Upper lobe of left lung (tissue), 6 donors: ENCODE measurements at places on chromosomes 5 and 9. TPM values are rescaled to one million over a fixed set of nuclear protein-coding genes. Genes with fewer than 3 reads are reported as not detected.

DNA sequence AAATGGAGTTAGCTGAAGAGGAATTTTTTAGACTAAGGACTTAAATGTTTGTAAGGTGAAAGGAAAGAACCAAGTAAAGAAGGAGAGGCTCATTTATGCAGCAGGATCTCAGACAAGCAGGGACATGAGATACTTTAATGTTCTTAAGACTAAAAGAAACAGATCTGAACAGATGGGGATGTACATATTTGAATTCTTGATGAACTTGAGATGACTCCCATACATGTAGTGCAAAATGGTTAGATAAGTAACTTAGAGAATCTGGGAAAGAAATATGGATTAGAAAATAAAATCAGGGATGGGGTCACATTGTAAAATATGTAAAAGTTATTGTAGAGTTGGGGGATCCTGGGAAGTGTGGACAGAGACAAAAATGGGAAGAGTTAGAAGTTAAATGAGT lies 27.1 kb upstream of the PSAT1 start:
- no peak for DNase-seq
- H3K4me1 ChIP-seq = no peaks in the 10 kb centered on the region
- H3K4me3 ChIP-seq = no peak overlapping the region
- no peak overlapping the region for H3K27ac ChIP-seq
- no peaks in the 10 kb centered on the region for H3K36me3 ChIP-seq

The SRA1 gene
- total RNA-seq = 31.0 TPM

DNA sequence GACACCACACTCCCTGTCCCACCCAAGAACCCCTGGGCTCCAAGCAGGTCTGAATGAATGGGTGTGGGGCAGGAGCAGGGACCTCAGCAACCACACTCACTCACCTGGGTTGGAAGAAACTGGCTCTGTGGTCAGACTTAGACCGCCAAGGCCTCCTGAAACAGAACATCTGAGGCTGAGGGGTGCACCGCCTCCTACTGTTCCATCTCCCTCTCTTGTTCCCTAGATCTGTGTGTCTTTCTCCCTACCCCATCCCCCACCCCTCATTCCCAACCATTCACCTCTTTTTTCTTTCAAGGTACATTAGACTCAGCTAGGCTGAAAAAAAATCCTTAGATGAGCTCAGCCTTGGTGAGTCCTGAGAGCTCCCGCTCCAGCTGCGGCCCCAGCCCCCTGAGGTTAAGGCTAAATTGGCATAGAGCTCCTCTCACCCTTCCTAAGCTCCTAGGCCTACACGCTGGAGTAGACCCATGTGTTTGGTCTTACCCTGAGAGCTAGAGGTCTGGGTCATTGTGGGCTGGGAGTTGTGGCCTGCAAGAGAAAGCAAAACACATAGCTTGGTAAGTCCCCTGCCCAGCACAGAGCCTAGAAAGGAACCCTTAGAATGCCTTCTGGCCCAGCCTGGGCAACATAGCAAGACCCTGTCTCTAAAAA lies 4.8 kb downstream of the ECSCR start:
- no peak for DNase-seq
- no peak overlapping the region for H3K4me3 ChIP-seq
- peaks cover 35% of the 10 kb centered on the region for H3K4me1 ChIP-seq
- no peaks in the 10 kb centered on the region for H3K27me3 ChIP-seq
- no peak overlapping the region for H3K27ac ChIP-seq

DNA sequence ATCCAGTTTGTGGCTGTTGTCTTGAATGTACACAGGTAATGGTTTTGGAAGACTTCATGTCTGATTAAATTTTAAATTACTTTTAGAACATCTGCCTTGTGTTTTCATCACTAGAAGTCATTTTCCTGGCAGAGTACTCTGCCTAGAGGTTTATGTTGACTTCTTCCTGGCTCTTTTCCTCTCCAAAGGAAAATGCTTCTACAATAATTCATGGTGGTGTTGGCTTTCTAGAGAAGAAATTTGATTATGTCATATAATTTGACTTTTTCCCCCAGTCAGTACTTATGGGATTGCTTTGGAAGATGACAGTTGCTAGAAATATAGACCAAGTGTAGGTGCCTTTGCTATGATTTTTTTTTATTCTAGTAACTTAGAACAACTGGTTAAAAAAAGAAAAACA lies 46.8 kb downstream of the F2RL2 start:
- no peak for DNase-seq
- H3K36me3 ChIP-seq = no peaks in the 10 kb centered on the region
- H3K4me3 ChIP-seq = no peak overlapping the region
- no peak overlapping the region for H3K27ac ChIP-seq
- H3K27me3 ChIP-seq = no peaks in the 10 kb centered on the region
- no peaks in the 10 kb centered on the region for H3K4me1 ChIP-seq

The RAD17 gene
- 24.9 TPM for total RNA-seq

- H3K36me3 ChIP-seq = no peaks in the 10 kb centered on the region
- no peak for DNase-seq
- peaks cover 21% of the 10 kb centered on the region for H3K4me1 ChIP-seq
- peaks cover 12% of the 10 kb centered on the region for H3K27me3 ChIP-seq
- H3K4me3 ChIP-seq = peak overlapping the region; percentile 99
Measured at GRCh38 chr9:128419061-128419925, 1.4 kb upstream of the CERCAM start.

- no peak overlapping the region for H3K27ac ChIP-seq
- no peak overlapping the region for H3K4me3 ChIP-seq
- DNase-seq = no peak
- H3K4me1 ChIP-seq = no peaks in the 10 kb centered on the region
Measured at GRCh38 chr5:87127956-87128687, 139.6 kb upstream of the RASA1 start.

The ACTBL2 gene
- total RNA-seq = not detected

The TLX3 gene
- not detected for total RNA-seq

GRCh38 chr9:90815183-90815943 lies 13.7 kb downstream of the SYK start:
- H3K36me3 ChIP-seq = no peaks in the 10 kb centered on the region
- DNase-seq = no peak
- peaks cover 9% of the 10 kb centered on the region for H3K4me1 ChIP-seq
- no peaks in the 10 kb centered on the region for H3K27me3 ChIP-seq
- peak overlapping the region; percentile 51 for H3K27ac ChIP-seq

GRCh38 chr9:5931657-5932056 lies 41.0 kb downstream of the MLANA start:
- no peaks in the 10 kb centered on the region for H3K4me1 ChIP-seq
- no peak overlapping the region for H3K27ac ChIP-seq

GRCh38 chr5:40490464-40491111 lies 189.1 kb upstream of the PTGER4 start:
- no peak overlapping the region for H3K4me3 ChIP-seq
- no peaks in the 10 kb centered on the region for H3K4me1 ChIP-seq
- no peak overlapping the region for H3K27ac ChIP-seq
- no peaks in the 10 kb centered on the region for H3K27me3 ChIP-seq

GRCh38 chr9:83116026-83116425 lies 53.1 kb upstream of the RASEF start:
- no peak overlapping the region for H3K4me3 ChIP-seq
- H3K27me3 ChIP-seq = no peaks in the 10 kb centered on the region
- no peaks in the 10 kb centered on the region for H3K36me3 ChIP-seq
- H3K27ac ChIP-seq = no peak overlapping the region

GRCh38 chr5:159337016-159337955 lies 7.0 kb upstream of the IL12B start:
- H3K27ac ChIP-seq = no peak overlapping the region
- DNase-seq = no peak
- no peaks in the 10 kb centered on the region for H3K36me3 ChIP-seq
- H3K4me3 ChIP-seq = no peak overlapping the region
- no peaks in the 10 kb centered on the region for H3K27me3 ChIP-seq

The CDH9 gene
- total RNA-seq = not detected

- no peak overlapping the region for H3K27ac ChIP-seq
- H3K27me3 ChIP-seq = no peaks in the 10 kb centered on the region
- DNase-seq = no peak
- no peak overlapping the region for H3K4me3 ChIP-seq
- no peaks in the 10 kb centered on the region for H3K36me3 ChIP-seq
- no peaks in the 10 kb centered on the region for H3K4me1 ChIP-seq
Measured at GRCh38 chr9:2411459-2412215, 209.9 kb upstream of the VLDLR start.

The RHOBTB3 gene
- 61.4 TPM for total RNA-seq

The PCDHGC3 gene
- 38.5 TPM for total RNA-seq

GRCh38 chr5:33223563-33224284 lies 217.0 kb upstream of the TARS1 start:
- H3K27me3 ChIP-seq = no peaks in the 10 kb centered on the region
- H3K27ac ChIP-seq = no peak overlapping the region

DNA sequence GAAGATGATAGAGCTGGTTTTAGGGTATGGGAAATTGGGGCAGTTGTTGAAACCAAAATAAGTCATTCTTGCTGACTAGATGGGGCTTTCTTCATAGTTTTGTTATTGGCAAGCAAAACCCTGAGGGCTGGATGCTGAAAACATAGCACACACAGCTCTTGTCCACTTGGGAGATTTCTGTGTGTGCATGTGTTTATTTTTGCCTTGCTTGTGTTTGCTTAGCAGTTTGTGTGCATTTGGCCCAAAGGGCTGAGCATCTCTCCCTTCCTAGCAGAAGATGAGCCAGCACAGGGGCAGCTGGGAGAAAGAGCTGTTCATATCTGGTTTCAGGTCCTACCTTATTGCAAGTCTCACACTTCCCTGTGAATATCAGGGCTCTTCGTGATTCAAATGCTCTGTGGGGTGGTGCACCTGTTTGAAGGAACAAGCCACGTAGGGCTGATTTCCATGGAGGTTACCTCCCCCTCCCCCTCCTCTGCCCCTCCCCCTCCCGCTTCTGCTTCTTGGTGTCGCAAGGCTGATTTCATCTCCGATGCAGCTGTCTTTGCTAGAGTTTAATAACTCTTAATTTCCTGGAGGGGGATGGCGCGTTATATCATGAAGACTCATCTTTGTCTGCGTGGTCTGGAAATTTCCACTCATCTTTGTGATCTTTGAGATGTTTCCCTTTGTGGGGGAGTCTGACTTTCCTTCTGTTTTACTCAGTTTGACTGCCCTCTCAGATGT lies 296.5 kb downstream of the ARHGAP26 start:
- no peaks in the 10 kb centered on the region for H3K27me3 ChIP-seq
- H3K27ac ChIP-seq = no peak overlapping the region
- H3K4me1 ChIP-seq = peaks cover 40% of the 10 kb centered on the region

- DNase-seq = peak; percentile 65
- peak overlapping the region; percentile 44 for H3K4me3 ChIP-seq
- H3K36me3 ChIP-seq = no peaks in the 10 kb centered on the region
- H3K27ac ChIP-seq = peak overlapping the region; percentile 59
- peaks cover 27% of the 10 kb centered on the region for H3K4me1 ChIP-seq
- H3K27me3 ChIP-seq = peaks cover 10% of the 10 kb centered on the region
Measured at GRCh38 chr9:133533857-133534256, 647 bp upstream of the ADAMTSL2 start.

The SPRY4 gene
- total RNA-seq = 30.4 TPM

The GPRIN1 gene
- total RNA-seq = 4.0 TPM

The KIF20A gene
- total RNA-seq = 1.0 TPM

DNA sequence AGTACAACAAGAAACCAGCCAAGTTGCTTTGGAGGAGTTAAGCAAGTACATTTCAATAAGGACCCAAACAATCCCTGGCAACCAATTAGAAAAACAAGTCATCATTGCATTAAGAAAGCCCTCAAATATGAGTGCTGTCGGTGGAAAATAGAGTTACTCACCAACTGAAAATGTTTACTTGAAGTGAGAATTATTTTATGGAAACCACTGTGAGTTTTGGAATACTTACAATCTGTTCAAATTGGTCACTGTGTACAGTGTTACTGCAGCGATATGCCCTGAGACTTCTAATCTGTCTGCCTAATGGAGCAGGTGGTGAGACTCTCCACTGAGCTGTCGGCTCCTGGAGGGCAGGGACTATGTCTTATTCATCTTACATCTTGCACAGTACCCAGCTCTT lies 1073.2 kb upstream of the DMAC1 start:
- no peaks in the 10 kb centered on the region for H3K27me3 ChIP-seq
- no peaks in the 10 kb centered on the region for H3K4me1 ChIP-seq

- peaks cover 35% of the 10 kb centered on the region for H3K4me1 ChIP-seq
- no peak for DNase-seq
- no peaks in the 10 kb centered on the region for H3K27me3 ChIP-seq
Measured at GRCh38 chr5:138372225-138372624, 19.7 kb downstream of the KDM3B start.

DNA sequence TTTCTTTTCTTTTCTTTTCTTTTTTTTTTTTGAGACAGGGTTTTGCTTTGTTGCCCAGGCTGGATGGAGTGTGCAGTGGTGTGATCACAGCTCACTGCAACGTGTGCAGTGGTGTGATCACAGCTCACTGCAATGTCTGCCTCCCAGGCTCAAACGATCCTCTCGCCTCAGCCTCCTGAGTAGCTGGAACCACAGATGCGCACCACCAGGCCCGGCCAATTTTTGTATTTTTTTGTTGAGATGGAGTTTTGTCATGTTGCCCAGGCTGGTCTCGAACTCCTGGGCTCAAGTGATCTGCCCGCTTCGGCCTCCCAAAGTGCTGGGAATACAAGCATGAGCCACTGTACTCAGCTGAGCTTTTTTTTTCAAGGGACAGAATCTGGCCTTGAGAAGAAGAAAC lies 36.8 kb upstream of the TJP2 start:
- DNase-seq = no peak
- peaks cover 16% of the 10 kb centered on the region for H3K4me1 ChIP-seq
- no peak overlapping the region for H3K27ac ChIP-seq

DNA sequence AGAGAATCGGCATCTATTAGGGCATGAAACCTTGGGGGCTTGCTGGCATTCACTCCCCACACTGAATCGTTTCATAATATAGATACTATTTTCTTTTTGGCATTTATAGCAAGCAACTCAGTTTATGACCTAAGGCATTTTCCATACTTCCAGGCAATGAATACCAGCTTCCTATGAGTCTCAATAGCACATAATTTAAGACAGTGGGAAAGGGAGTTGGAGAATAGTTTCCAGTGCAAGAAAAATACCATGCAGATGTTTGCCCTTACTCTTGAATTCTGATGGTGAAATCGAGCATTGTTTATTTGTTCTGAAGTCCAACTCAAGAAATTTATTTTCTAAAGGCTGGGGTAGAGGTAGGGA lies 175.8 kb upstream of the KLF9 start:
- no peak for DNase-seq
- peaks cover 17% of the 10 kb centered on the region for H3K4me1 ChIP-seq
- no peaks in the 10 kb centered on the region for H3K36me3 ChIP-seq
- H3K27me3 ChIP-seq = no peaks in the 10 kb centered on the region

DNA sequence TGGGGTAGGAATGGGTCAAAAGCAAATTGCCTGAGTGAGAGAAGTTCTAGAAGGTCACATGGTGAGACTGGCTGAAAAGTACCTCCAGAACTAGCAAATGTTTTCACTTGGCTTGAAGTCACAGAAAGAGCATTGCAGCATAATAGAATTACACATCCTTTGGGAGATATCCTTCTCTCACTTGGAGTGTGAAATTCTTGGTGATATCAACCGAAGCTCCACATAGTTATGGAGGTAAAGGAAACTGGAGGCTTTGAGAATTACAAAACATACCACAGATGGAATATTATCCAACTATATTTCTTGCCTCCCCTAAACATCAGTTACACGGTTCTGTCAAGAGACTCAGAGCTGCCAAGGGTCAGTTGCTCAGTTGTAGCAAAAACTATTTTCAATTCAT lies 182.4 kb downstream of the SEMA5A start:
- DNase-seq = no peak
- no peaks in the 10 kb centered on the region for H3K36me3 ChIP-seq
- H3K4me1 ChIP-seq = no peaks in the 10 kb centered on the region

The SPINK6 gene
- total RNA-seq = not detected

- no peak for DNase-seq
- no peak overlapping the region for H3K4me3 ChIP-seq
- no peaks in the 10 kb centered on the region for H3K36me3 ChIP-seq
- no peaks in the 10 kb centered on the region for H3K27me3 ChIP-seq
- H3K27ac ChIP-seq = no peak overlapping the region
Measured at GRCh38 chr5:9624196-9624947, 5.8 kb downstream of the TAS2R1 start.

The CDKN2A gene
- not detected for total RNA-seq

The CCDC192 gene
- total RNA-seq = not detected
